ENCODE measurements at places on chromosomes 3 and 15. TPM values are rescaled to one million over a fixed set of nuclear protein-coding genes. Genes with fewer than 3 reads are reported as not detected.

GRCh38 chr15:97874139-97874538, 86.4 kb upstream of the ARRDC4 start:
- DNase-seq = no peak
- no peaks in the 10 kb centered on the region for H3K36me3 ChIP-seq
- no peak overlapping the region for H3K27ac ChIP-seq
- H3K27me3 ChIP-seq = no peaks in the 10 kb centered on the region

GRCh38 chr15:61173899-61174689, 55.0 kb downstream of the RORA start:
- no peak overlapping the region for H3K4me3 ChIP-seq
- H3K4me1 ChIP-seq = peaks cover 5% of the 10 kb centered on the region

CCDC39 gene
- polyA plus RNA-seq = not detected

CCDC33 gene
- polyA plus RNA-seq = 1.1 TPM

SLC28A2 gene
- 36.0 TPM for polyA plus RNA-seq

CYP1A2 gene
- not detected for polyA plus RNA-seq

C3orf20 gene
- not detected for polyA plus RNA-seq

GOLGA6L10 gene
- polyA plus RNA-seq = 1.9 TPM

All from small intestine (tissue), 16 donors.